ENCODE measurements at places on chromosomes 6 and 20.
A peak's percentile ranks its signal among the peaks of the same experiment; 100 is the strongest.

- DNase-seq, result no peak
Measured at GRCh38 chr6:82783587-82784236, 281.9 kb downstream of the UBE3D start.

- DNase-seq, result no peak
Measured at GRCh38 chr6:150877928-150878327, 12.4 kb downstream of the MTHFD1L start.

DNA sequence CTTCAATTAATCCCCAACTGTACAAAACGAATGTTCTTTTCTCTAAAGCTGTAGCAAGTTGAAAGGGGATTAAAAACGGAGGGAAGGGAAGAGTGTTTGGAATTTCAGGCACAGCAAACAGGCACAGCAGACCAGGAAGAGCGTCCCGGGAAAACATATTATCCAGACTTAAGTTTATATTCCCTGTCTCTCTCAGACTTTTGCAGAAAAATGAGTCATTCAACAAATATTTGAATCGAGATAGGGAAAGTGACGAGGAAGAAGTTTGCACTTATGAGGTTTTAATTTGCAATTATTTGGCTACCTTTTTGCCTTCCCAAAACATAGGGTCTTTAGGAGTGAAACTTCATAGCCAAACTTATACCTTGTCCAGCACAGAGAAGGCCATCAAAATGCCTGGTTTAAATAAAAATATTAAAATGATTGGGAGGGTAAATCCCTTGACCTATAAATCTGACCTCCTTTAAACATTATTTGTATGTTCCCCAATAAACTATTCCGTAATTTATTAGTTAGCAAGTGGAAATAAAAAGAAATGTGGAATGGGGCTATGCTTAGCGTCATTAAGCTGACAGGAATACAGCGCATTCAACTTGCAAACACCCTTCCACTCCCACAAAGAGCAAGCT is 16.0 kb downstream of the HFE start:
- peak; percentile 73 for DNase-seq

GRCh38 chr20:44886266-44886651 is 754 bp downstream of the YWHAB start:
- DNase-seq, result no peak

GRCh38 chr20:62925076-62925419 is 1.3 kb downstream of the DIDO1 start:
- DNase-seq, result no peak

GRCh38 chr6:17484201-17484849 is 90.9 kb downstream of the CAP2 start:
- DNase-seq, result peak; percentile 30

GRCh38 chr6:139600919-139601475 is 226.5 kb upstream of the CITED2 start:
- DNase-seq, result no peak

GRCh38 chr6:5290500-5290899 is 29.2 kb downstream of the FARS2 start:
- DNase-seq, result no peak

DNA sequence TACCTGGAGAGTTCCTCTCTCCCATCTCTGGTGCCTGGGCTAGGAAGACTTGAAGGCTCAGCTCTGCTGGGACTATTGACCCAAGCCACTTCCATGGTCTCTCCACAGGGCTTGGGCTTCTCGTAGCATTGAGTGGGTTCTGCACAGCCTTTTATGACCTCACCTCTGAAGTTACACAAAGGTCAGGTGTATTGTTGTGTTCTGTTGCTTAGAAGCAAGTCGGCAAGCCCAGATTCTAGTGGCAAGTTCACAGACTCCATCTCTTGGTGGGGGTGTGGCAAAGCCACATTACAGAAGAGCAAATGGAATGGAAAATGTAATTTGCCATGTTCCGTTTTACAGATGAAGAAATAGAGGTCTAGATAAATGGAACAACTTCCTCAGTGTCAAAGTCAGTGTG is 13.5 kb downstream of the BPI start:
- DNase-seq, result no peak

DNA sequence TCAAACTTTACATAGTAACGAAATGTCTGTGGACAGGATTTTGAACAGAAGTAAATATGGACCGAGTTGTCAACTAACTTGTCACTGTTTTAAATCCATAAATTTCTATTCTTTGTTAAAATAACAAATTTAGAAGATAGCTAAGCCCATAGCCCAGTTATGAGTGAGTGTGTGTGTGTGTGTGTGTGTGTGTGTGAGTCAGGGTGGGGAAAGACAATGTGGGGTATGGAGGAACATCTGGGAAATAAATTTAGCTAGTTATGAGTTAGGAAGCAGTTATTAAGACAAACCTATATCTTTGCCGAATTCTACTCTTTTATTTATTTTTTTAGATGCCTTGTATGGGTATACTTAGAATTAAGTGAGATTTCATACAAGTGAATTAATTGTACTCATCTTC is 9.0 kb downstream of the TPBG start:
- DNase-seq, result peak; percentile 47

GRCh38 chr6:169622618-169623017 is 79.2 kb downstream of the WDR27 start:
- DNase-seq, result no peak

DNA sequence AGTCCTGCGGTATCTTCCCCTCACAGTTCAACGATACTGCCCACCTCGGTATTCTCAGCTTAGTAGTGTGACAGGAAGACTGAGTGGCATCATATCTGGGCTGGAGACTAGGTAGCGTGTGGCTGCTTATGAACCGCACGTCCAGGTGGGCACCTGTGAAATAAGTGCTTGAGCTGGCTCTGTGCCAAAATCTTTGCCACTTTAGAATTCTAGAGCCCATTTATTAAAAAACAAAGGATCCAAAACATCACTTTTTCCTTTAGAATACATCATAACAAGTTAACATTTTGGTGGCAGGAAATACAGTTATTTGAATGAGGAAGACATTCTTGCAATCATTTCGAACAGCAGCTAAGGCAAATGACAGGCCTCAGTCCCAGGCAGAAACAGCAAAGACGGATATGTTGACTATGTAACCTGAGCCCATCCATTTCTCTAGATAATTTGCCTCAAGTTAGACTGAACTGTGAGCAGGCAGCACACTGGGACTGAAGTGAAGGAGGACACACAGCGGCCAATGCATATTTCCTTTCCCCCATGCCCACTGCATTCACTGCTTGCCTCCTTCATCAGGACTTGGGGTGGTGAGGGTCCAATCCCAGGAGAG is 136.6 kb downstream of the GMDS start:
- DNase-seq, result no peak

DNA sequence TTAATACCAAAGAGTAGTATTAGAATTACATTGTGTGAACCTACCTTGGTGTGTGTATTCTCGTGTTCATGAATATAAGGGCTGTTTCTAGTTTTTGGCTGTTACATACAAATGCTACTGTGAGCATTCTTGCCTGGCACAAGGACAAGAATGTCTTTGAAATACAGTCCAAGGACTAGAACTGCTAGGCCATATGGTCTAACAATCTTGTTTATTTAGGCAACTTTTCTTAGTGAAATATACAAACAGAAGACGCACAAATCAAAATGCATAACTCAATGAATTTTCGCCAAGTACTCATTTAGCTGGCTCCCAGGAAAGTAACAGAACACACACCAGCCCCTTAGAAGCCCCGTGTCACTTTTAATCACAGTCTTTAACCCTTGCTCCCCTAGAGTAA is 28.5 kb downstream of the KDM1B start:
- peak; percentile 14 for DNase-seq

DNA sequence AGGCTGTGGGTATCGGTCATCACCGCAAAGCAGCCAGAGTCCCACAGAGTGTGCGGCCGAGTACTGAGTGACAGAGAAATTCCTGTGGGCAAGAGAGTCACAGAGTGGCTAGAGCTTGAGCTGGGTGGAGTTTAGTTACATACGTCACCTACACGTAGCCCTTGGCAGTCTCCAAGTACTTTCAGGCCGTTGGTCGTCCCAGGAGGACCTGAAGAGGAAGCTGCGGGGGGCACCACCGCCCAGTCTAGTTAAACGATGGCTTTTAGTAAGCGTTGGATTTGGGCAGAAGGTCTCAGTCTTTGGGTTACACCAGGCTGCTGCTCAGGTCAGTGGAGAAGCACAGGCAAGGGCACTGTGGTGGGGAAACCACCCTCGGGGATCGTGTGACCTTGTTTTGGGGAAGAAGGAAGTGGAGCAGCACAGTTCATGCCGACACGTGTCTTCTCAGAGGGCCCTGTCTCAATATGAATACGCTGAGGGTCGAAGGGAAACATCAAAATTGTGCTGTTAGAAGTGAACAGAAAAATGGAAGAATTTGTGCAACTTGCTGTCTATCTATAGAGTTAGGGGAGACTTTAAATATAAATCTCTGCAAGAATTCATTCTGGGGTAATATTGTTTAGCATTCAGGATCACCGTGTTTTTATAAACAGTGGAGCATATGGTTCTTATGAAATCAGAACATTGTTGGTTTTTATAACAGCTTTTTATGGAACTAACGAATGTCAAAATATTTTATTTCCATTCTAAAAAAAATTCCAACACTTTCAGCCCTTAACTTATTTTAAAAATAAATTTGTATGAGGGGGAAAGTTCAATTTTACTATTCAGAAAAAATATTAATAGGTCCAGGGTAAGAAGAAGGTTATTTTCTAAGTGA is 28.6 kb downstream of the KIF25 start:
- no peak for DNase-seq

- no peak for DNase-seq
Measured at GRCh38 chr6:129215246-129215645, 332.3 kb downstream of the LAMA2 start.

DNA sequence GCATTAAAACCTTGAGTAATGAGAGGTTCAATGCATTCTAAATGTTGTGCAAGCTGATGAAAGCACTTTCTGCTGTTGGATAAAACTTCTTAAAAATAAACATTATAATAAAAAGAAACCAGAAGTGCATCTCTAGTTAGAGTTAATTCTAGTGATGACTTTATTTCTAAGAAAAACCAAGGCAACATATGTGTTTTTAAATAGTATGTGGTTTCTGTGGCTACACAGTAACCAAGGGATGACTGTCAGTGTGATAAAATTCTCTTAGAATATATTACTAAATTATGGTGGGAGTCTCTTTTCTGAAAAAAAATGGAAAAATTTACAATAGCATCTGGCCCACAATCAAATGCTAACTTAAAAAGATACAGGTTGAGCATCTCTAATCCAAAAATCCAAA is 117.0 kb downstream of the ME1 start:
- no peak for DNase-seq

DNA sequence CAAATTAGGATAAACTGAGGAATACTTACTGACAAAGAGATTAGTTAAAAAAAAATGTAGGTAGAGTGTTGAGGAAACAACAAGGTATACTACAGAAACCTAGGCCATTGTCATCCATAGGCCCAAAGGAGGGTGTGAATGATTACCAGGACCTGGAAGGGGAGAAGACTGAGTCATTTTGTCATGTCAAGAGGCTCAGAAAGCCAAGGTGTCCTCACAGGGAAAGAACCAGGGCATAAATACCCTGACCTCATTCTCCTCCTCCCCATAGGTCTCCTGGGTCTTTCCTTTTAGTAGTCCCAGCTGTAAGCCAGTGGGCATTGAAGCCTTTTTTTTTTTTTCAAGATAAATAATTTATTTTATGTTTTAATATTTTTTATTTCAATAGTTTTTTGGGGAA is 582.1 kb upstream of the JAG1 start:
- DNase-seq, result no peak

DNA sequence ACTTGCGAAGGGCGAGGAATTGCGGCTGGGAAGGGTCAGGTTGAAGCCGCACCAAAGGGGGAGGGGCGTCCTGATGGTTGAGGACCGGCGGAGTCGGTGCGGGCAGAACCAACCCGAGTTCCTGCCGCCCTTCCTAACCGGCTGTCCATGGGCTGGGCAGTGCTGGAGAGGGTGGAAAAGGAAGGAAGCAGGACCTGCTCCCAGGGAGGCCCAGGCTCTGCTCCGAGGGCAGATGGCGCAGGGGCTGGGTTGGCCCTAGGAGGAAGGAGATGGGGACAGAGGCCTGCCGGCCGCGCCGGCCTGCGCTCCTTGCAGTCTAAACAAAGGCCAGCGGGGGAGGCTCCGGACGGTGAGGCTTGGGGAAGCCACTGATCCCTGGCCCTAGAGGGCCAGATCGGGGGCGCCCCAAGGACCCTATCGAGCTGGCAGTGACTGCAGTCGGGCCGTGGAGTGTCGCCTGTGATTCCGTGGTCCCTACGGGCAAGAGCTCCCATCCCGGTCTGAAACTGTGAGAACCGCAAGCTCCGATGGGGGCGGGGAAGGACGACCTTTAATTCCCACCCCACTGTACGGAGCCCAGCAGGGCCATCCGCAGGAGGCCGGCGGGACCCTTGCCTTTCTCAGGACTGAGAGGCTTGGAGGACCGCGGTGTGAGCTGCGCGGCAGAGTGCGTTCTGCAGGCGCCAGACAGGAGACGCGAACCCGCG is 39.4 kb downstream of the YTHDF1 start:
- no peak for DNase-seq

- DNase-seq, result no peak
Measured at GRCh38 chr20:9076440-9076839, 7.6 kb downstream of the PLCB4 start.

DNA sequence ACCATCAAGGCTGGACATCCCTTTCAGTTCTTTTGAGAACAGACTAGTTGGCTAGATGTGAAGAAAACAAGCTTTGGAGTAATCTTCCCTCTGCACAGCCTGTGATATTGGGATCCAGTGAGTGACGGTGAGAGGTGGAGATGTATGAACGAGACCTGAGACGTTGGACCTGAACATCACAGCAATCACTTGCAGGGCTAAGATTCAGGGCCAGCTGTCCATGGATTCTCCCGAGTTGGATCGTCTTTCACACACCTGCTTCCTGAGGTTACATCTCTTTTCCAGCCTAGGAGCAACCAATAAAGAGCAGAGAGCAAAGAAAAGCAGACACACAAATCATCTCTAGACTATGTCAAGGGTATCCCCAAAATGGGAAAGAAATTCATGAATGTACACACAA is 30.0 kb upstream of the TMEM14A start:
- DNase-seq, result no peak

- DNase-seq, result no peak
Measured at GRCh38 chr6:166765234-166765541, 138.1 kb upstream of the RPS6KA2 start.

GRCh38 chr6:36907781-36908180 is 22.0 kb downstream of the C6orf89 start:
- DNase-seq, result peak; percentile 19

- DNase-seq, result no peak
Measured at GRCh38 chr6:117512056-117512828, 29.8 kb downstream of the DCBLD1 start.

- DNase-seq, result peak; percentile 89
Measured at GRCh38 chr20:47546184-47547033, 44.7 kb downstream of the NCOA3 start.

All from fibroblast of skin of scalp (primary cell).